ENCODE measurements at places on chromosomes 6 and 20.

DNA sequence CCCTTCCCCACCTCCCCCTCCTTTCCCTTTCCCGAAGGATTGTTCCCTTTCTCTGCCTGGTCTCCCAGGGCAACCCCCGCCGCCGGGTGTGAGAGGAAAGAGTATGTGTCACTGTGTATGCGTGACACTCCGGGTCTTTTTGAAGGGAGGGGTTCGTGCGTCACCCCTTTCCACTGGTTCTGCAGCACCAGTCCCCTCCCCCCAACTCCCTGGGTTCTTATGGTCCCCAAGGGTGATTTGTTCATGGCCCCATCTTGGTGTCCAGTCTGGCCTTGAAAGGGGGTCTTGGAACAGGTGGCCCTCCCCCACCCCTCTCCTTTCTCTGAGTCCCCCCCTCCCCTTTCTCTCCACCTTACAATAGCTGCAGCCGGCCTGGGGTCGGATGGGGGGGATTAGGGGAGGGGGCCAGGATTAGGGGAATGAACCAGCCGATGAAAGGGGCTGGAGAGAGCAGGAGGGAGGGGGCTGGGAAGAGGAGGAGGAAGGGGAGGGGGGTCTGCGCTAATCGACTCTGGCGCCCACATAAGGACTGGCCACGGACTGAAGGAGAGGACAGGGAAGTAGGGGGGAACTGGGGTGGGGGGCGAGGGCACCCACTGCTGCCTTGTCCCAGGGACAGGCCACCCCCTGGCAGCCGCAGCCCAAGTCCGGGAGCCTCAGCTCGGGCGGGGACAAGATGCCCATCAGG, 1.3 kb upstream of the RING1 start:
- no peak for DNase-seq

DNA sequence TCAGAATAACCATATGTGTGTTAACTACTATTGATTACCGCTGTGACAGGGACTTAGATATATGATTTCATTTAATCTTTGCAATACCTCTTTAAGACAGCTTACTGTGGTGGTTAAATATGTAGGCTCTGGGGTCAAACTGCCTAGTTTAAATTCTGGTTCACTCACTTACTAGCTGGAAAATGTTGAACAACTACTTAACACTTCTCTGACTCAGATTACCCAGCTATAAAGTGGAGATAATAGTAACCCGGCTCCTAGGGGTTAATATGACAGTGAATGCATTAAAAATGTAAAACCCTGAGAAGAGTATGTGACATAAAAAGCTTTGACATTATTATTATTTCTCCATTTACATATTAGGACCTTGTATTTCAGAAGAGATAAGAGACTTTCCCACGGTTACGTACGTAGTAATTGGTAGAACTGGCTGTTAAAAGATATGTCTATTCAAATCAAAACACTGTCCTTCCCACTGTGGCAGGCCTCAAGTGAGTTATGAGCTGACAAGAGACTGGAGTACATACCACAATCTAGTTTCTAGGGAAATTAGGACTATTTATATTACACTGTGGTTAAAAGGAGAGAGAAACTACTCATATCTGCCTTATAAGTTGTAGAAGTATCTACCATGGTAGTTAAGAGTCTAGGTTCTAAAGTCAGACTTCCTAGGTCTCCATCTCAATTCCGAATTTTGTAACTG, 4.4 kb upstream of the PLCB1 start:
- no peak for DNase-seq

DNA sequence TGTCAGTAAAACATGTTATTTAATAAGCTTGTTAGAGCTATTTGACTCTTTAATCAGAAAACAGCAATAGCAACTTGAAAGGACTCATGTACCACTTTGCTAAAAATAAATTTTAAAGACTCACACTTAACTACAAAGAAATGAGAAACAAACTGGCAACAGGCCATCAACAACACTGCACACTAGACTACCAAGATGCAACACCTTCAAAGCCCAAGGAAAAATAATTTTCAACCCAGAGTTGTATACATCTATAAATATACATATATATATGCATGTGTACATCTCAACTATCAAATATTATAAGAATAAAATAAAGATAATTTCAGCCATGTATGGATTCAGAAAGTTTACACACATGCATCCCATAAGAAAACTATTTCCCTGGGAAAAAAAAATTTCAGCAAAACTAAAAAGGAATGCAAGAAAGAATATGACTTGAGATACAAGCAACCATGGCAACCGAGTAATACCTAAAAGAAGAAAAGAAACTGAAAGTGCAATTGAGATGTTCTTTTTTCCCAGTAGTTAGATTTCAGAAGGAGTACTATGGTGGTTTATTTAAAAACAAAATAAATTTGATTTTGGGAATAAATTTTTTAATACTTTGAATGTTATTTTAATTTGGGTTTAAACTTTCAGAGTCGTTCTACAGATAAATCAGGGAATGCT, 303.8 kb downstream of the UBE3D start:
- no peak for DNase-seq

DNA sequence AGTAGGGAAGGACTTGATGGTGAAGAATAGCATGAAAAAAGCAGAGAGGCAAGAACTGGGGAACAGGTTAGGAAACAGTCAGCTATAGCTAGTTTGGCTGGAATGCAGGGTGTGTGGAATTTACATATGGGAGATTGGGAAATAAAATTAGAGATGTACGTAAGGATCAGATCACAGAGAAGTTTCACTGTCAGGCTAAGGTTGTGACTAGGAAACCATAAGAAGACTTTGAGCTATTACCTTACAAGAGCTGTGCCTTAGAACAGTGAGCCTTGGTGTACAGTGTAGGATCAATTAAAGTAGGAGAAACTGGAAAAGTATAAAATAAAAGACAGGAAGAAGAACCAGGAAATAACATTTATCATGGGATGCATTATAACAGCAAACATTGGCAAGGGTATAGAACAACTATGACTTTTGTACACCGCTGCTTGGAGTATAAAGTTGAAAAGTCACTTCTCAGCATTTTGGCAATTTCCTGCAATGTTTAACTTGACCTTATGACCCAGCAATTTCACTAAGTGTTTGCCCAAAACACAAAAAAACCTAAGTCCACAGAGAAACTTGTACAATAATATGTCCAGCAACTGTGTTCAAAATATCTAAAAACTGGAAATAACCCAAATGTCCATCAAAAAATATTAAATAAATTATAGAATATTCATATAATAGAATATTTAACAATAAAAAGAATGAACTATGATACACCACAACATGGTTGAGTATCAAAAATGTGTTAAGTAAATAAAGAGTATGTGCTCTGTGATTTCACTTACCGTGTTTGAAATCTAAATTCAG, 31.2 kb upstream of the SPTLC3 start:
- DNase-seq: no peak

DNA sequence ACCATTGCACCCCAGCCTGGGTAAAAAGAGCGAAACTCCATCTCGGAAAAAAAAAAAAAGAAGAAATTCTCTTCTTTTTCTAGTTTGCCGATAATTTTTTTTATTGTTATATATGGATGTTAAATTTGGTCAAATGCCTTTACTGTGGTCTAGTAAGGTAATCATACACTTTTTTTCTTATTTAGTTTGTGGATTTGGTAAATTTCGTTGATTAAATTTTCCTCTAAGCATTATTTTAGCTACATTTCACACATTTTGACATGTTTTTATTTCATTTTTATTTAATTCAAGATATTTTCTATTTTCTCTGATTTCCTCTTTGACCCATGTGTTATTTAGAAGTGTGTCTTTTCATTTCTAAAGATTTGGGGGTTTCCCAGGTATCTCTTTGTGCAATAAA, 18.0 kb upstream of the ELOVL2 start:
- DNase-seq: no peak

GRCh38 chr6:32415521-32416019, 8.6 kb upstream of the BTNL2 start:
- DNase-seq: peak; percentile 69

GRCh38 chr20:57539889-57540288, 14.9 kb upstream of the CTCFL start:
- DNase-seq: no peak

DNA sequence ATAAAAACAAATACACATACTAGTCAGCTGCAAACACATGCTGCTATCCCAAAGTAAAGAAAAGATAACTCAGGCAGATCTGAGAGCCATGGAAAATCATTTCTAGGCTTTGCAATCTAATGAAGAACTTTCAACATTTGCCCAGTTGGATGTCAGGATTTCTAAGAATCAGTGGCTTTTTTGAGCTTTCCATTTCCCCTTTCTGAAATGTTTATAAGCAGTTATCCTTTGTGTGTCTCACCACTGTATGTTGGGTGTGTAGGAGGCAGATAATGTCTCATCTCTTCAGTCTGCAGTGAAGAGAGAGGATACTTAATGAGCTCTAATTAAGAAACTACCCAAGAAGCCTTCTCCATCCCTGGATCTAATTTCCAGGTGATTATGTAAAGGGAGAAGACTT, 43.6 kb downstream of the RGS17 start:
- DNase-seq: no peak

GRCh38 chr6:38341496-38341895, 298.2 kb downstream of the BTBD9 start:
- DNase-seq: no peak

DNA sequence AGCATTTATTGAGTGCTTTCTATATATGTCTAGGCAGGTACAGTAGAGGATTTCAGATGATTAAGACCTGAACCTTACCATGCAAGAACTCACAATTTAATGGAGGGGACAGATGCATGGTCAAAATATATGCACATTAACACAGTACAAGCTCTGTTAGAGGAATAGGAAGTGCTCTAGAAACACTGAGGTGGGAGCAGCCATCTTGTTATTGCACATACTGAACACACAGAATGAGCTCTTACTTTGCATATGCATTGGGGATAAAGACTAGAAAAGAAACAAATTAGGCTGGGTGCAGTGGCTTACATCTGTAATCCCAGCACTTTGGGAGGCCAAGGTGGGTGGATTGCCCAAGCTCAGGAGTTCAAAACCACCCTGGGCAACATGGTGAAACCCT, 438.3 kb downstream of the UTRN start:
- no peak for DNase-seq

DNA sequence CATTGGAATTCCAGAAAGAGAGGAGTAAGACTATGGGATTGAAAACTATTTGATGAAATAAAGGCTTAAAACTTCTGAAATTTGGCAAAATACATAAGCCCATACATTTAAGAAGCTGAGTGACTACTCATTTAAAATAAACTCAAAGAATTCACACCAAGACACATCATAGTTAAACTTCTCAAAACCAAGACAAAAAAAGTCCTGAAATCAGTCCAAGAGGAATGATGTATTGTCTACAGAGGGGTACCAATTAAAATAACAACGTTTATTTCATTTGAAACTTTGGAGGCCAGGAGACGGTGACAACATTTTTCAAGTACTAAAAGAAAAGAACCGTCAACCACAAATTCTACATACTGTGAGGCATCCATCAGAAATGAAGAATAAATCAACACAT, 841.4 kb upstream of the MAP3K7 start:
- no peak for DNase-seq

GRCh38 chr20:17391127-17391771, 139.9 kb downstream of the BFSP1 start:
- no peak for DNase-seq

GRCh38 chr20:59604741-59605600, 631 bp downstream of the PHACTR3 start:
- DNase-seq: no peak

DNA sequence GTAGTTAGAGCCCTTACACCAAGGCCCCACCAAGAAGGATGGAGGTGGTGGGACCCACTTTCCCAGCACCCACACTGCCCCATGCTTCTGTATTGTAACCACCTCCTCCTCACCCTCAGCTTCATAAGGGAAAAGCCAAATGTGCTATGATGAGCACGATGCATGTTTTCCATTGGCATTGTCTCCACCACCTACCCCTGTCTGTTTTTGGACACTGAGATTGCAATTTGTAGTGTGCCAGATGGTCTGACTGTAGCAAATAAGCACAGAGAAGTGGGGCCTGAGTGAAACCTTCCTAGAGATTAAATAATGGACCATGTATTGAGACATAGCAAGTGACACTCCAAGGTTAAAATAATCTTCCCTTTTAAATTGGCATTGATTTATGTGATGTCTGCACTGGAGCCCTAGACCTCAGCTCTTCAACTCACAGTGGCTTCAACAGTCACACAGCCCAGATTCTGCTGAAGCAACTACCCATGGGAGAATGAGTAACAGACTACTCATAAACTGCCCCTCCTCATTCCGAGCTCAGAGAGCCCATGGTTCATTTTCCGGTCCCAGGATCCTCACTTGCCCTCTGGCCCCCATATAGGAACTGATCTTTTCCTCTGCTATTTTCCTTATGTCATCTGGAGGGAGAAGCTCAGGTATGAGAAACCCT, 177.9 kb downstream of the COL9A1 start:
- no peak for DNase-seq

DNA sequence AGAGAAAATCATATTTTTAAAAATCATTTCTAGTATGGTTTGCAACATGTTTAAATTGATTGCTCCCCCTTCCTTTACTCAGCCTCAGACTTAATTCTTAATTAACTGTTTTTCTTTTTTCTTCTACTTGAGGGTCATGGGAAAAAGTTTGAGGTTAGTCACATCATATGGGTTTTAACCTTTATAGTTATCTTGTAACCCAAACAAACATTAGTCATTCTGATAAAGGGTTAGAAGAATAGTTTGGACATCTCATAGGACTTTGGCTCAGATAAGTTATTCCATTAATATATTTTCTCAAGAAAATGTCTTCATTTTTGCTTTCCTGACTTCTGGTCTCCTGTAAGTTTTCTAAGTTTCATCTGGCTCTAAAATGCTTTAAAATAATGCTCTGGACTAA, 34.5 kb upstream of the TSPYL1 start:
- DNase-seq: no peak

- peak; percentile 43 for DNase-seq
These were observed 27.5 kb downstream of the SERPINB9 start for GRCh38 chr6:2875359-2876191.

Data from T-helper 9 cell (primary cell).